Mucosa of gallbladder (tissue), 1 donor: ENCODE measurements at places on chromosomes 11 and 22.
A peak's percentile ranks its signal among the peaks of the same experiment; 100 is the strongest.

DNA sequence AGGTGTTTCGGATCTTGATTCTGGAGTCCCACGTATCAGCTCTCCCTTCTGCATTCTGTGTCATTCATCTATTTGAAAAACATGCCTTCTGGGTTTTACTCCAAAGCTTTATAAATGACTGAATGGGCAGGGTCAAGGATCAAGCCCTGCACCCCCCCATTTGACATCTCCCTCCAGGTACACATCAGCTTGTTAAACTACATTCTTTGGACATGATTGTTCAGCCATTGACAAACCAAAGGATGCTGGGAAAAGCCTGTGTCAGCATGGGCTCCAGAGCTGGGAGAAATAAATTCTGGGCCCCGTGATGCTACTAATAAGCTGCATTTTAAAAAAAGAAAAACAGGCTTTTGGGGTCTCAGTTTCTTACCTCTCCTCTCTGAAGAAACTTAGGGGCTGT is 103.7 kb downstream of the DSCAML1 start:
- DNase-seq = no peak

DNA sequence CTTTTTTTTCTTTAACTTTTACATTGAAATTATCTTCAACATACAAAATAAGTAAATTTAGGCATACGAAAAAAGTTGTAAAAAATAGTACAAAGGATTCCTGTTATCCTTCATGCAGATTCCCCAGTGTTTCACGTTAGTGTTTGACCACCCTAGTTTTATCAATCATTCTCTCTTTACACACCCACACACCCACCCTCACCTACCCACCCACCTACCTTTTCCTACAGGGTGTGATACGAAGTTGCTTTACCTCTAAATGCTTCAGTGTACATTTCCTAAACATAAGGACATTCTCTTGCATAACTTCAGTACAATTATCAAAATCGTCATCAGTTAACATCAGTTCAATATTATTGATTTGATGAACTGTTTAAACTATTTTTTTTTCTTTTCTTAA is 37.0 kb downstream of the HIPK3 start:
- DNase-seq = no peak

DNA sequence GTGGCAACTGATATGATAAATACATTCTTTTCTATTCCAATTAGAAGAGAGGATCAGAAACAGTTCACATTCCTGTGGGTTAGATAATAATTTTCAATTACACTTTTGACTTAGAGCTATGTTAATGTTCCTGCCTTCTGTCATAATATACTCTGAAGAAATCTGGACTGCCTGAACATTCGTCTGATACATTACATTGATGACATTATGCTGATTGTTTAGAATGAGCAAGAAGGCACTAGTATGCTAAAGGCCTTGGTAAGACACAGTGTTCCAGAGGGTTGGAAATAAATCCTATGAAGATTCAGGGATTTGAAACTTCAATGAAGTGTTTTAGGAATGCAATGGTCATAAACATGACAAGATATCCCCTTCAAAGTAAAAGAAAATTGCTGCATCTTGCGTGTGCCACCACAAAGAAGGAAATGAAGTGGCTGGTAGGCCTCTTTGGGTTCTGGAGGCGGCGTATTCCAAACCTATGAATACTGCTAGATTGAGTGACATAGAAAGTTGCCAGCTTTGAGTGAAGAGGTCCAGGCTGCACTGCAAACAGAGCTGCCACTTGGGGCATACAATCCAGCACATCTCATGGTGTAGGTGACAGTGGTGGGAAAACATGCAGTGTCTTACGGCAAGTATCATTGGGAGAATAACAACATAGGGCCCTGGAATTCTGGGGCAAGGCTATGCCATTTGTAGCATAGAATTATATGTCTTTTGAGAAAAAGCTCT is 21.2 kb upstream of the PDE3B start:
- no peak for DNase-seq

- no peak for DNase-seq
These were observed 30.1 kb upstream of the RASD2 start for GRCh38 chr22:35510481-35510934.

DNA sequence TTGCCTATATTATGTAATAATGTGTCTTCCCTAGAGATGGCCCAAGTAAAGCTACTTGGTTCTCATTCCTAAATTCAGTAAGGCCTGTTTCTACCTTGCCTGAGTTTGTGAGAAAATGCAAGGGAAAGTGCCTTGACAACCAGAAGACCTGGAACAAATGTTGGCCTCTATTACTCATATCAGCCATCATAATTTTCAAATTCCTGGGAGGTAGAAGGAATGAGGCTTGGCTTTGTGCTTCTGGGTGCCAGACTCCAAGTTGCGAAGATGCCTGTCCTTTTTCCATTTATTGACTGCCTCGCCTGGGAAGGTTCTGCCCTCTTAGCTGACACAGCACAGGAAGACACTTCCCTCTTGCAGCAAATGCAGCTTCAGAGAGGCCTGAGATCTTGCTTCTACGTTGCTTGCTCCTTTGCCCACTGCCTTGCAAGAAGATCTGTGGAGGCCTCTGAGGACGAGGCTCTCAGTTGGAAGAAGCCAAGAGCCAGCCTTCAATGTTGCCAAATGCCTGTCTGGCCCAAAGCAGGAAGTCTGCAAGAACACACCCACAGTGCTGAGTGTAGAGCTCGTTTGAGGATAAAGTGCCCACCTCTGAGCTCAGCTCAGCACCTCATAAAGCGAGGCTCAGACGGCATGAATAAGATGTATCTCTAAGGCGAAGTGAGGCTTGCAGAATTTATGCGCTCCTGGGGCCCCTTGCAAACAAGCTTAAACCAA is 120.1 kb downstream of the GALNT18 start:
- peak; percentile 29 for DNase-seq

- peak; percentile 50 for DNase-seq
These were observed at the start of gene PTPMT1 for GRCh38 chr11:47565340-47566148. PTPMT1 (plus strand) TSS chr11:47565599; CDS start chr11:47565623, 24 bp downstream.

DNA sequence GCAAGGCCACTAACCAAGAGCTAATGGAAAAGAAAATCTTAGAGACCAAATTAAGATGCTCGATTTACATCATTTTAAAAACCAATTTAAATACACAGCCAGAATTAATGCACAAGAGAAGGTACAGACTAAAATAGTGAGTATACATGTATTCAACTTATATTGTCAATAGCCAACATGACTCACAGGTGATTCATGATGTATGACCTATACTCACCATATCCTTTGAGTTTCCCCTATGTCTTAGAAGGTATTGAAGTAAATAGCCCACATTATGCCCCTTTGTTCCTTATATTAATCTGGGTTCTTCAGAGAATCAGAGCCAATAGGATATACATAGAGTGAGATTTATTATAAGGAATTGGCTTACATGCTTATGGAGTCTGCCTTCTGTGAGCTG is 97.5 kb upstream of the ANO3 start:
- no peak for DNase-seq

DNA sequence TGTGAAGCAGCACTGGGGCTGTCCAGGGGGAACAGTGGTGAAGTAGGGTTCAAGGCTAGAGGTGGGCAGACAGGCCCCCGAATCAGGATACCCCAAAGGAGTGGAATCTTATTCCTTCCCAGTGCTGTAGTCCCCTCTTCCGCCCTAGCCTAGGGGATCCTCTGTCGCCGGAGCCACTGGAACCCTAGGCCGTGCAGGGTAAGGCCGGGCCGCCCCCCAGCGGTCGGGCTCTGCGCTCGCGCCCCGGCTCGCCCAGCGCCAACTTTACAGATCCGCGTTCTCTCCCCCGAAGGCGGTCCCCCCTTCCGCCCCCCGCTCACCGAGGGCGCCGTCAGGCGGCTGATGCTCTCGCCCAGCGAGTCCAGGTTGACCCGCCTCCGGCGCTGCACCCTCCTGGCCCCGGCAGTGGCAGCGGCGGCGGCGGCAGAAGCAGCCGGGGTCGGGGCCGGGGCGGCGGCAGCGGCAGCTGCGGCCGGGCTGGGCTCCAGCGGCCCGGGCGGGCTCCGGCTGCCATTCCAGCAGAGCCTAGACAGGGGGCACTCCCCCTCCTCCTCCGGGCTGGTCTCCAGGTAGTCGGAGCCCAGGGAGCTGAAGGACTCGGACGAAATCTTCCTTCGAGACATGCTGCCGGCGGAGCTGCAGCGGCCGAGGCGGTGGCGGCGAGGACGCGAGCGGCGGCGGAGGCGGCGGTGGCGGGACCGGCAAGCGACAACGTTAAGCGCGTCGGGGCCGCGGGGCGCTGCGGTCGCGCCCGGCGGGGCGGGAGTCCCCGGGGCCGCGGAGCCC is 650 bp downstream of the GUCY1A2 start:
- peak; percentile 10 for DNase-seq

- no peak for DNase-seq
These were observed 737 bp downstream of the RBM4 start for GRCh38 chr11:66639066-66639813.

GRCh38 chr22:33022231-33022630 is 36.0 kb downstream of the SYN3 start:
- no peak for DNase-seq

DNA sequence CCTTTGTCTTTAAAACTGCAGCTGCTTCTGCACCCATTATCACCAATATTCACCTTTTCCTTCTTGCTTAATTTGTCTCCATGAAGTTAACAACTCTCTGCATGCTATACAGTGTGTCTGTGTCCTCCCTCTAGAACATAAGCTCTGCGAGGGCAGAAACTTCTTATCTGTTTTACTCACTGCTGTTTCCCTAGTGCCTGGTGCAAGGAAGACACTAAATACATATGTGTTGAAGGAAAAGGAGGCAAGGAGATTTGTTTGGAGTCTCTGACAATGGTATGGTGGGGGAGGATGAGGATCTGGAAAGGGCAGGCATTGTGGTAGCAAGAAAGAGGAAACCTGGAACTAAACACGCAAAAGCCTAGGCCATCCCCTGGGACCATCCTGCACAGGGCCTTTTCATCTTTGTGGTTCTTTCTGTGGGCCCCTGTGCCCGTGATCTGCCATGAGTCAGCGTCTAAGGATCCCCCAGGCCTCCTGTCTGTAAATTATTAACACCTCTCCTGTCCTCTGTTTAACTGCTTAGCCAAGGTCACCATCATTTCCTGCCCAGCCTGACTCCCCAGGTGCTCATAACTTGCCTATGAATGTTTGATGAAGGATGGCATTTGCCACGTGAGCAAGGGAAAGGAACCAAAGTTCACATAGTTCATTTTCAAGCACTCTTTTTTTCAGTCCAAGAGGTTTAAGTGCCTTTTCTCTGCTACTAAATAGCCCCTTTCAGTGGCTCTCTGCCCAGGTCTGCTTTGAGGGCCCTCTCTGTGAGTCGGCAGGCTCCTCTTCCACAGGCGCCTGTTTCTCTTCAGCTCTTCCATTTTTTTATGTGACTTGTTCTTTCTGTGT is 131.1 kb downstream of the RASSF10 start:
- peak; percentile 87 for DNase-seq

DNA sequence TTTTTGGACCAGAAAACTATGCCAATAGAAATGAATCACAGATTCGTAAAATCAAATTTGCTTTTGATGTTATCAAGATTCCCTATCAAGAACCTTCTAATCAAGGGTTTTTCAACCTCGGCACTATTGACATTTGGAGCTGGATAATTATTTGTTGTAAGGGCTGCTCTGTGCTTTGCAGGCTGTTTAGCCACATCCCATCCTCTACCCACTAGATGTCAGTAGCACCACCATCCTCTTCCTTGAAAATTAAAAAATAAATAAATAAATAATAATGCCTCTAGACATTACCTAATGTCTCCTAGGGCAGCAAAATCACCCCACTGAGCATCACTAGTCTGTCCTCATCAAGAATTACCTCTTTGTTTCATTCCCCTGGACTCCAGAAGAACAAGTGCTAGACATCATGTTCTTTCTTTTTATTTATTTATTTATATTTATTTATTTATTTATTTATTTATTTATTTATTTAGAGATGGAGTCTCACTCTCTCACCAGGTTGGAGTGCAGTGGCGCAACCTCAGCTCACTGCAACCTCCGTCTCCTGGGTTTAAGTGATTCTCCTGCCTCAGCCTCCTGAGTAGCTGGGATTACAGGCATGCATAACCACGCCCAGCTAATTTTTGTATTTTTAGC is 744.7 kb downstream of the KCNA4 start:
- no peak for DNase-seq

DNA sequence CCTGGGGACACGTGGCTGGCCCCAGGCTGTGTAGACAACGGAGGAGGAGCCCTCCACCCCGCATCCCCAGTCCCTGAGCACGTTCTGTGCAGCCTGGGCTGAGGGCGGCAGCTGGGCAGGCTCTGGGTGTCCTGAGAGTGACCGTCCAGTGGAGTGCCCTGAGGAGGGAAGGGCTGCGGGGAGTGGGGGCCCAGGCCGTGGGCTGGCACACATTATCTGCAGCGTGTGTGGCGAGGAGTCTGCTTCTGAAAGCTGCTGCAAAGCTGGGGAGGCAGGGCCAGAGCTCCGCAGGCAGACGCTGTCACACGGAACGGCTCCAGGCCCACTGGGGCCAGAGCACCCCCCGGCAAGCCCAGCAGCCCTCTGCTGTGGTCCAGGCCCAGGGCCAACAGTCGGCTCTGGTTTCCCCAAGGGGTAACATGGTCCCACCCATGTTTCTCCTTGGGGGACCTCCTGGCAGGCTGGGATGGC is 835 bp upstream of the ANO9 start:
- DNase-seq = no peak

DNA sequence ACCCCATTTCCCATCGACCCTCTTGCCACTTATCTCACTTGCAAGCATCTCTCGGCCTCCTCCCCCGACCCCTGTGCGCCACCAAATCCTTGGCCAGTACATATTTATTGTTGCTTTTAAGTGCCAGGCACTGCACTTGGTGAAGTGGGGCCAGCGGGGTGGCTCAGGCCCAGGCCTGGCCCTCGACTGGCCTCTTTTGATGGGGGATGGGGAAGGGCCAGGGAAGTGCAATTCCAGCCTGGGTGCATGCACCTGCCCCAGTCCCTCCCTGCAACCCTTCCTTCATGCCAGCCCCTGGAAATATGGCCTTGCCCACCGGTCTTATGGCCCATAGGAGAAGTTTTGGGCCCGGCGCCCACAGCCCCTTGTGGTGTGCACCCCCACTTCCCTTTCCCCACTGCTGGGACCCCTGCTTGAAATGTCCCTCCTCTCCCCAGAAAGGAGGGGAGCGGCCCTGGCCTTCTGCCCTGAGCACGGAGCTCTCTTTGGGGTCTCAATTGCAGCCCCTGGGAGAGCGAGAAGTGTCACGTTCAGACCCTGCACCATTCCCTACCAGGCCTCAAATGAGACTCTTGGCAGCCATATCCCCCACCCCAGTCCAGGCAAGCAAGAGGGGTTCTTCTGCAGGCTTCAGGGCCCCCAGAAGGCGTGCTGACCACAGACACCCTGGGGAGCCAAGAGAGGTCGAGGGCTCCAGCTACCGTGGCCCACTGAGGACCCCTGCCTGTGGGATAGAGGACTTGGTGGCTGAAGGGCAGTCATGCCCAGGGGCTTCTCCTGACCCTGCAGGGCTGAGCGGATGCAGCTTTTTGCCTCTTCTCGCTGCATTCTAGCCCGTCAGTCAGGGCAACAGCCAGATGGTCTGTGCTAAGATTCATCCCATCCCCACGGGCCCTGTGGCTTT is 961 bp downstream of the SUSD2 start:
- no peak for DNase-seq
